Psoas muscle (tissue), 8 donors: ENCODE measurements at places on chromosomes 16 and 17. TPM values are rescaled to one million over a fixed set of nuclear protein-coding genes. Genes with fewer than 3 reads are reported as not detected.
A peak's percentile ranks its signal among the peaks of the same experiment; 100 is the strongest.

ANKRD13B gene
- 6.5 TPM for total RNA-seq

MT1M gene
- total RNA-seq = 1.4 TPM

SDK2 gene
- total RNA-seq = 0.46 TPM

KRTAP17-1 gene
- not detected for total RNA-seq

GRCh38 chr17:19915245-19915978 is 47.7 kb upstream of the ULK2 start:
- peaks cover 5% of the 10 kb centered on the region for H3K36me3 ChIP-seq
- no peak overlapping the region for H3K27ac ChIP-seq
- H3K27me3 ChIP-seq = no peaks in the 10 kb centered on the region
- DNase-seq = no peak

DNA sequence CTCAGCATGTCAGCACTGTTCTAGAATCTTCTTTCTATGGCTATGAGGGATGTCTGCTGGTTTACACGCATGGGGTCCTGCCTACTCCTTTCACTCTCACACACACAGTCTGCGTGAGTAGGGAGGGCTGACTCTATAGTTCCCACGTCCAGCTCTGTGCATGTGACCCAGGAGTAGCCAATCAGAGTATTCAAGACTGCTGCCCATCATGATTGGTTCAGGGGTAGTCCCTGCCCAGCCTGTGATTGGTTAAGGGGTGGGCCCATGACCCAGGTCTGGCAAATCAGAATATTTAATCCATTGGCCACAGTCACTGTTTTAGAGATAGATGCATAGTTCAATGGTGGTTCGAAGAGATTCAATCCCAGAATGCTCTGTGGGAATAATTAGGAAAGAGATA is 151.3 kb upstream of the IRX3 start:
- H3K4me1 ChIP-seq = no peaks in the 10 kb centered on the region
- H3K4me3 ChIP-seq = no peak overlapping the region
- H3K27ac ChIP-seq = no peak overlapping the region
- no peak for DNase-seq
- no peaks in the 10 kb centered on the region for H3K36me3 ChIP-seq

- H3K36me3 ChIP-seq = no peaks in the 10 kb centered on the region
- H3K27ac ChIP-seq = peak overlapping the region; percentile 91
- DNase-seq = peak; percentile 85
- no peaks in the 10 kb centered on the region for H3K27me3 ChIP-seq
- peak overlapping the region; percentile 97 for H3K4me3 ChIP-seq
These were observed 229.6 kb downstream of the MRTFB start for GRCh38 chr16:14300705-14301168.

- no peaks in the 10 kb centered on the region for H3K36me3 ChIP-seq
- peak overlapping the region; percentile 73 for H3K27ac ChIP-seq
- DNase-seq = peak; percentile 37
These were observed 11.2 kb downstream of the SLC16A3 start for GRCh38 chr17:82239926-82240505.

DNA sequence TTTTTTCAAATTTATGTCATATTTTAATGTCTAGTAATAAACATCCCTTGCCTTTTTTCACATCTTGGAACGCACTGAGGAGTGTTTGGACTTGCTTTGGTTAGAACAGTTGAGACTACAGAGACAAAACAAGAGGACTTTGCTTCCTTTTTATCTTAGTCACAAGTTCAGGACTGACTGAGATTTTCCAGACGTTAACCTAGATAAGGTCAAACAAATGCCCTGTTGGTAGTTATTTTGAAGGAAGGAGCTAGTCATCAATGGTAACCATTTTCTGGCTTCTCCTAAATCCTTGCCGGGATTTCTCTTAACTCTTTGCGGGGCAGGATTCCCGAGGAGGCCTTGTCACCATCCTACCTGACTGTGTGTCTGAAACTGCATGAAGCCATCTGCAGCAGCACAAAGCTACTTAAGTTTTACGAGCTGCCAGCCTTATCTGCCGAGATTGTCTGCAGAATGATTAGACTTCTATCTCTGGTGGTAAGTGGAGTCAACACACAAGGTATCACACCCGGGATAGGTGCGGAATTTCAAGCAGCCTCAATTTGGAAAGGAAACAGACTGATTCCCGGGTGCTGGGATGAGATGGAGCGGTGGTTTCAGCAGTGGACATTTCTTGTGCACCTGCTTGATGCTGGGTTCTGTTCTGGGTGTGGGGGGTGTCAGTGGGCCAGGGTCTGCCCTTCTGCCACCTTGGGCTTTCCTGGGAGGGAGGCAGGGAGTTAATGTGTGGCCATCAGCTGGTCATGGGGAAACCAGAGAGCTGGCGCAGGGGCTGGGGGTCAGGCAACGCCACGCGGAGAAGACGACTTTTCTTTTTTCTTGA is 48.3 kb downstream of the RNF213 start:
- peaks cover 11% of the 10 kb centered on the region for H3K36me3 ChIP-seq
- no peak overlapping the region for H3K4me3 ChIP-seq
- H3K4me1 ChIP-seq = no peaks in the 10 kb centered on the region

DNA sequence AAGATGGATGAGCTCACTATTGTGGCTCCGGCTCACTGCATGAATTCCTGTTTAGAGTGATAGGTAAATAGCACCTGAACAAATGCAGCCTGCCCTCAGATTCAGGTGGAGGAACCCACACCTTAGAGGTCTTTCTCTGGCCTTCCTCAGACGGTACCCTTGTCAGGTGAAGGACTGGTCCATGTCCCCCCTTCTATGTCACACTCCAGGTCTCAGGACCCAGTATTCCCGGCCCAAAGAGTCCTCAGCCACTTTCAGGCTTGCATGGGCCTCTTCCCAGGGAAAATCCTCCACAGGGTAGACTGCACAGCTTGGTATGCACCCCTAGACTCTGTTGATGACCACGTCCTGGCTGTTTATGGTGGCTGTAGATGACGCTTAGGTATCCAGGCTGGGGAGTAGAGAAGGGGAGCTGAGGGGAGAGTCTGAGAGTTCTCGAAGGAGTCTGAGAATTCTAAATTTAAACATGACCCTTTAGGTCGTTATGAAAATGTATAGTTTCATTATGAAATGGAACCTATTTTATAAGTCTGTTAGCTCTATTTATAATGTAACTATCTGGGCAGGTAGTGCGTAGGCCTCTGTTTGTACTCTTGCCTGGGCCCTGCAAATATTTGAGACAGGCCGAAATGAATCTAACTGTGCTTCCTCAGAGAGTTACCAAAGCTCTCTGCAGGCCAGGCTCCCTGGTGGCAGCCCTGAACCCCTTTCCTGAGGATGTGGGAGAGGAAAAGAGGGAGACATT is 32.5 kb upstream of the CCR7 start:
- DNase-seq = no peak
- no peaks in the 10 kb centered on the region for H3K27me3 ChIP-seq
- peak overlapping the region; percentile 50 for H3K27ac ChIP-seq
- H3K4me1 ChIP-seq = no peaks in the 10 kb centered on the region
- no peaks in the 10 kb centered on the region for H3K36me3 ChIP-seq

DNA sequence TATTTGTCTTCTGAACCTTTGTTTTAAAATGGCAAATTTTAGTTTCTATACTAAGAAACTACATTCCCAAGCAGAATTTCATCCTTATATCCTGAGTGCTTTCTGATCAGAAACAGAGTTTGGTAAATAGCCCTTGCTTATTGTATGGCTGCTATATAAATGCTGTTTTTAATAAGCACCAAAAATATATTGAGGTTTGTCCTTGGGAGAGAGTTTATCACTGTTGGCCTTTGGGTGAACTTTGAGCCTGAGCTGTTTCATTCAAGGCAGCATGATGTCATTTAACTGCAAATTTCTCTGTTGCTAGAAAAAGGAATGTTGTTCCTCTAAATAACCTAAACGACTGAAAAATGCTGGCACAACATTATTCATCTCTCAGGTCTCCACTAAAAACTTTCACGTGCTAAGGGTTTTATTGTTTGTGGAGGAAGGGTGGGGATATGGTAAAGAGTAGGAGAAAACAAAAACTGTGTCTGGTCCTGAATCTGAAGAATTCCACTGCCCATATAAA is 334.3 kb upstream of the TBX2 start:
- no peaks in the 10 kb centered on the region for H3K4me1 ChIP-seq
- no peak for DNase-seq
- H3K27ac ChIP-seq = no peak overlapping the region
- no peak overlapping the region for H3K4me3 ChIP-seq
- no peaks in the 10 kb centered on the region for H3K36me3 ChIP-seq

DNA sequence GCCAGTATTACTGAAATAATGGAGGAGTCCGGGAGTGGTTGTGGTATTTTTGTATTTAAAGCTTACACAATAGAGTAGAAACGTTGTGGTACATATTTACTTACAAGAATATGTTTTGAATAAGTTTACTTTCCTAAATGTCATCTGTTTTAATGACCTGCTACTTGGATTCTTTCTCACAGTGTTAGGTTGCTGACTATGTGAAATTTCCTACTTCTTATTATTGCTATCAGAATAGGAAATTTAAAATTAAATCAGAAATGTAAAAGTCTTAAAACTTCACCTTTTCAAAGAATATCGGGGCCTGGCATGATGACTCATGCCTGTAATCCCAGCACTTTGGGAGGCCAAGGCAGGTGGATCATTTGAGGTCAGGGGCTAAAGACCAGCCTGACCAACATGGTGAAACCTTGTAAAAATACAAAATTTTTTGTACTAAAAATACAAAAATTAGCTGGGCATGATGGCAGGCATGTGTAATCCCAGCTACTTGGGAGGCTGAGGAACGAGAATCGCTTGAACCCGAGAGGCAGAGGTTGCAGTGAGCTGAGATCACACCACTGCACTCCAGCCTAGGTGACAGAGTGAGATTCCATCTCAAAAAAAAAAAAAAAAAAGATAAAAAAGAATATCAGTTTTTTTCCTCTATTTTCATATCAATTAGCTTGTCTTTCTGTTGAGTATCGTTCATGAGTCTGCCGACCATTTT is 77.8 kb downstream of the VMP1 start:
- peak overlapping the region; percentile 86 for H3K27ac ChIP-seq
- H3K4me1 ChIP-seq = peaks cover 44% of the 10 kb centered on the region
- DNase-seq = no peak
- H3K4me3 ChIP-seq = no peak overlapping the region
- H3K27me3 ChIP-seq = no peaks in the 10 kb centered on the region

GRCh38 chr16:48914070-48914469 is 304.1 kb upstream of the N4BP1 start:
- no peaks in the 10 kb centered on the region for H3K36me3 ChIP-seq
- peaks cover under 1% of the 10 kb centered on the region for H3K27me3 ChIP-seq
- H3K4me3 ChIP-seq = no peak overlapping the region
- no peaks in the 10 kb centered on the region for H3K4me1 ChIP-seq

- H3K4me1 ChIP-seq = no peaks in the 10 kb centered on the region
- H3K4me3 ChIP-seq = no peak overlapping the region
- H3K36me3 ChIP-seq = no peaks in the 10 kb centered on the region
These were observed 136.3 kb downstream of the HS3ST3B1 start for GRCh38 chr17:14437176-14437575.

DNA sequence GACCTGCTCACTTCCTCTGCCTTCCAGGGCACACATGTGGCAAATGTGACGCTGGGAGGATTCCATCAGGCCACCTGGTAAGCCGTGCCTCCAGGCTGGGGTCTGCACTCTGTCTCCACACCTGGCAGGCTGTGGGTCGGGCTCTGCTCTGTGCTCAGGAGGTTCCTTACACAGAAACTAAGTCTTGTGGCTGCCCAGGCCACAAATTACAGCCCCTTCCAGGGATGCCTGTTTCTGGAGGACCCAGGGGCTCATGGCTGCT is 58.2 kb downstream of the RMI2 start:
- no peak for DNase-seq
- H3K4me3 ChIP-seq = no peak overlapping the region
- no peaks in the 10 kb centered on the region for H3K36me3 ChIP-seq
- no peaks in the 10 kb centered on the region for H3K27me3 ChIP-seq
- no peak overlapping the region for H3K27ac ChIP-seq

DNA sequence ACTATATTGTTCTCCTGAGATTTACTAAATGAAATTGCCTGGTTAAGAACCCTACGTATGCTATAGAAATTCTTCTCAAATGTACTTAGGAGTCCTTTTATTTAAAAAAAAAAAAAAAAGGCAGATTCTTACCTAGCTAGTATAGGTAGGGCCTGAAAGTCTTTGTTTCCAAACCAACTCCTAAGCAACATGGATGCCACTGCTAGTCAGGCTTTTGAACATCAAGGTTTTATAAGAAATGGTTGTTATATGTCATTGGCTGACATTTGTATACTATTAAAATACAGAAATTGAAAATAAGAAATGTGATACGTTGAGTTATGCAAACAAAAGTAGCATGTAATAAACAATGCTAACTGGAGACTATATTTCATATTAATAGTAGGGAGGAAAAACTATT is 1.2 kb downstream of the EVI2A start:
- no peaks in the 10 kb centered on the region for H3K4me1 ChIP-seq
- H3K27ac ChIP-seq = no peak overlapping the region
- no peaks in the 10 kb centered on the region for H3K36me3 ChIP-seq
- H3K4me3 ChIP-seq = peak overlapping the region; percentile 24
- no peak for DNase-seq
- H3K27me3 ChIP-seq = no peaks in the 10 kb centered on the region

DNA sequence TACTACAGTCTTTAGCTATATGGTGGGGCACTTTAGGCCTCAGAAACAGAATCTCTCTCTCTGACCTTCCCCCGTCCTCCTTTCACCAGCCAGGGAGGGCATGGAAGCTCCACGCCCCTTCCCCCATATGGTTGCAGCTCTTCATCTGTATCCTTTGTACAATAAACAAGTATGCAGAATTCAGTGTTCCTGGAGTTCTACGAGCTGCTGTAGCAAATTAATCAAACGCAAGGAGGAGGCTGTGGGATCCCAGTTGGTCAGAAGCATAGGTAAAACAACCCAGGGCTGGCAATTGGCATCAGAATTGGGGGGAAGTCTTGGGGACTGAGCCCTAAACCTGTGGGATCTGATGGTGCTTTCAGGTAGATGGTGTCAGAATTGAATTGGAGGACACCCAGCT is 163.7 kb upstream of the NLRP1 start:
- H3K4me1 ChIP-seq = no peaks in the 10 kb centered on the region
- no peaks in the 10 kb centered on the region for H3K36me3 ChIP-seq
- no peak for DNase-seq

DNA sequence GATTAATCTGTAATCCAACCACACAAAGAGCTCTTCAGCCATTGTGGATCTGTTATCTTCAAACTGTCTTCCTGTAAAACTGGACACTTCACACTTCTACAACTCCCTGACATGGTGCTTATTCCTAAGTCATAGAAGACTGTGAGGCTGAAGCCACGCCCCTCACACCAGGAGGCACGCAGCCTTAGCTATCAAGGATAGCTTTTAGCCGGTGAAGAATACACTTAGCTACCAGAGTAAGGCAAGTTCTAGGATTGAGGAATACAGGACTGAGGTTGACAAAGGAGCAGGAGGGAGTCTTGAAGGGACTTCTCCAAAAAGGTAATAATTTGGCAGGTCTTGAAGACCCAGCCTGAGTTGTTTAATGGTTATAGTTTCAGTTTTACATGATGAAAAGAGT is 79.8 kb upstream of the GAS7 start:
- H3K4me1 ChIP-seq = no peaks in the 10 kb centered on the region
- no peaks in the 10 kb centered on the region for H3K36me3 ChIP-seq
- no peak for DNase-seq
- H3K4me3 ChIP-seq = peak overlapping the region; percentile 12
- no peaks in the 10 kb centered on the region for H3K27me3 ChIP-seq

GRCh38 chr16:85057948-85058347 is 30.4 kb downstream of the KIAA0513 start:
- no peaks in the 10 kb centered on the region for H3K27me3 ChIP-seq
- H3K27ac ChIP-seq = no peak overlapping the region
- no peaks in the 10 kb centered on the region for H3K36me3 ChIP-seq
- no peak overlapping the region for H3K4me3 ChIP-seq
- DNase-seq = no peak
- H3K4me1 ChIP-seq = peaks cover 5% of the 10 kb centered on the region
